ENCODE measurements at places on chromosomes 7 and 10.

DNA sequence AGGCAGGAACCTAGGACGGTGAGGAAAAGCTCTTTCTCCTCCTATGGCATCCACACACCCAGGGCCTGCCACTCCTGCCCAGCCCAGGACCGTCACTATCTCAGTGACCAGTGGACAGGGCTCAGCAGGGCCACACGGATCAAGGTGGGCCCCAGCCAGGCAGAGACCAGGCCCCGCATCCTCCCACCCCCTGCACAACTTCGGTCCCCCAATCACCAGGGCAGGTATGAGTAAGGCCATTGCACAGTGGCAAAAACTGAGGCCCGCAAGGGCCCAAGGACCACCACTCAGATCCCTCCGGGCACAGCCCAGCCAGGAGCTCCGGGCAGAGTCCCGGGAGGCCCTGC is 30.3 kb downstream of the OAT start:
- no peak for DNase-seq

- DNase-seq = no peak
Observed at GRCh38 chr10:88115968-88116367, 252.5 kb downstream of the PTEN start.

- DNase-seq = no peak
Observed at GRCh38 chr7:66950763-66951162, 29.7 kb downstream of the TMEM248 start.

- no peak for DNase-seq
Observed at GRCh38 chr7:104784686-104785085, 229.3 kb upstream of the KMT2E start.

GRCh38 chr7:33262476-33262875 is 133.1 kb downstream of the BBS9 start:
- no peak for DNase-seq

GRCh38 chr10:126133906-126134656 is 237.7 kb downstream of the FANK1 start:
- DNase-seq = no peak

DNA sequence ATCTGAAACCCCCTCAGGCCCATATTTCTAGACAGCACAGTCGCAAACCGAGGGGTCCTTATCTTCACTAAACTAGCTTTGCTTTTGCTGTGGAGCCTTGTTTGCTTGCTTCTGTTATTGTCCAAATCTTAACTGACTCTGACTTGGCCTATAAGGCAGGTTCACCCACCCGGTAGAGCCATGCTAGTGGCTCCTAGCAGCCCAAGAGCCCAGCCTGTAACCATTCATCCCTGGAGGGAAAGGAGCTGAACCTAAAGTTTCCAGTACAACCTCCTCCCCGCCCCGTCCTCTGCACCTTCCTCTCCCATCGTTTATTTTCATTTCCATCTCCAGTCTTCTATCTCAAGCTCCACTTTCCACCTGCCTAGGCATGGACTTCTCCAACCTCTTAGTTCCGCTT is 345.7 kb downstream of the PTPRN2 start:
- no peak for DNase-seq

DNA sequence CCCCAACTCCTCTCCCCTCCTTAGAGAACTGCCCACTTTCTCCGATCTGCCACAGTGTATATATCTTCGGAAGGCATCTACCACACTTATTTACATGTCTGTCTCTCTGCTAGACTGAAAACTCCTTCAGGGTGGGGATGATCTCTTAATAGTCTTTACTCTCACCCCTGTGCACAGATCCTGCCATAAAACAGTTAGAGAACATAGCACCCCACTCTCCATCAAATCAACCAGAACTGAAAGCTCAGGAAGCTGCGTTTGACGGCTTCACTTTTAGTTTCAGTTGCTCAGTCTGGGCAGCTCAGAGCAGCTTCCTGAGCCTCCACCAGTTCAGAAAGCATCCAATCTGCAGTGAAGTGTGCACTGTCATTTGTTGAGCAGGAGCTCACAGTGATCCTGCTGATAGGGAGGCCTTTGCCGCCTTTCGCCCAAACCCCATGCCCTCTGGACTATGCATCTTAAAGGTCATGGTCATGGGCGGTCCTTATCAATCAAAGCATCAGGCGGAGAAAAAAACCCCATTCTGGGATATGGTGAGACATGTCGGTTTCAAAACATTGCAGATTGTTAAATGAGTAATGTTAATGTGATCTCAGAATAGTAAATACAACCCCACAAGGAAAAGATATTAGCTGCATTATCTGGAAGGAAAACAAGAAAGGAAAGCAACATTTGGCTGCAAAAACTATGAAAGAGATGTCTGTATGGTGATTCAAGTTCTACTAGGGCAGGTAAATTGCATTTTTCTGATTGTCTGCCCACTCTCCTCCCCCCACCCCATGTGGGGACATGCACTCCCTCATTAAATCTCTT is 167.1 kb upstream of the ADO start:
- DNase-seq = no peak

DNA sequence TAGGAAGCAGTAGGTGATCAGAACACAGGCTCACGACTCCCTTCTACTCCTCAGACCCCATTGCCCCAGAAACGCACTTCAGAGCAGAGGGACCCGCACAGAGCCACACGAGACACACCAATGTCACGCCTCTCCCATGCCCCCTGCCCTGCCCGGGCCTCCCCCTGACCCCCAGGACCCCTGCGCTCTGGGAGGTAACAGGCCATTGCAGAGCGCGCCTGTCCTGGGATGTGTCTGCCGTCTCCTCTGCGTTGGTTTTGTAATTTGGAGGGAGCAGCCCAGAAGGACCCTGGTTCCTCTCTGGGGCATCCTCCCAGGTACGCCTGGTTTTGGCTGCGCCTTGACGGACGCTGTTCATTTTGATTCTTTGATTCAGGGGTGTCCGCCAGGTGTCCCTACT is 85.4 kb downstream of the UNCX start:
- DNase-seq = no peak

GRCh38 chr7:19470031-19470430 is 238.8 kb downstream of the POLR1F start:
- DNase-seq = no peak

- DNase-seq = no peak
Observed at GRCh38 chr10:108523016-108523800, 1358.7 kb upstream of the SORCS1 start.

GRCh38 chr7:69399401-69399800 is 198.9 kb upstream of the AUTS2 start:
- peak; percentile 89 for DNase-seq

GRCh38 chr7:86953219-86953618 is 106.2 kb downstream of the ELAPOR2 start:
- no peak for DNase-seq

DNA sequence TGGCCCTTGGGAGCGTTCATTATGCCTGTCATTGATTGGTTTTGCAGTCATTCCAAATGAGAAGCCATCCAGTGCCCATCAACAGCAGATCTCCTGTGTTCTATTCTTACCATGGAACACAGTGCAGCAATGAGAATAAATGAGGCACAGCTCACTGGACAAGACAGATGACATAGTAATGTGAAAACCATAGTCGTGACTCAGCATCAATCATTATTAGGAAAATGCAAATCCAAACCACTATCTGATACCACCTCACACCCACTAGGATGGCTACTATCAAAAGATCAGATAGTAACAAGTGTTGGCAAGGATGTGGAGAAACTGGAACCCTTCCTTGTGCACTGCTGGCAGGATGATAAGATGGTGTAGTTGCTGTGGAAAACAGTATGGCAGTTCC is 144.7 kb downstream of the ARHGAP22 start:
- DNase-seq = no peak

DNA sequence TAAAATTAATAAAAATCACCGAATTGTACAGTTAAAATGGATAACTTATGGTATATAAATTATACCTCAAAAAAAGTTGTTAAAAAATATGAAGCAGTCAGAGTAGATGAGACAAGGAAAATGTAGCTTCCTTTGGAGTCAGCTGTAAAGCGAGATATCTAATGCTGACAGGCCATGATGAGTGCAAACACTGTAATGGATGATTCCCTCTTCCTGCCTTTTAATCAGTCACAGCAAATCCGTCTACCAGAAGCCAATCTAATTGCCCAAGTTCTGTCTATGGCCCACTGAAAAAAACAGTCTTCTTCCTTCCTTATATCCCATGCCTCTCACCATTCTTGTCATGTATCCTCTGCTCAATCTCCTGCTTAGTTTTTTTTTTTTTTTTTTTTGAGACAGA is 59.9 kb upstream of the DNAJB12 start:
- DNase-seq = no peak

DNA sequence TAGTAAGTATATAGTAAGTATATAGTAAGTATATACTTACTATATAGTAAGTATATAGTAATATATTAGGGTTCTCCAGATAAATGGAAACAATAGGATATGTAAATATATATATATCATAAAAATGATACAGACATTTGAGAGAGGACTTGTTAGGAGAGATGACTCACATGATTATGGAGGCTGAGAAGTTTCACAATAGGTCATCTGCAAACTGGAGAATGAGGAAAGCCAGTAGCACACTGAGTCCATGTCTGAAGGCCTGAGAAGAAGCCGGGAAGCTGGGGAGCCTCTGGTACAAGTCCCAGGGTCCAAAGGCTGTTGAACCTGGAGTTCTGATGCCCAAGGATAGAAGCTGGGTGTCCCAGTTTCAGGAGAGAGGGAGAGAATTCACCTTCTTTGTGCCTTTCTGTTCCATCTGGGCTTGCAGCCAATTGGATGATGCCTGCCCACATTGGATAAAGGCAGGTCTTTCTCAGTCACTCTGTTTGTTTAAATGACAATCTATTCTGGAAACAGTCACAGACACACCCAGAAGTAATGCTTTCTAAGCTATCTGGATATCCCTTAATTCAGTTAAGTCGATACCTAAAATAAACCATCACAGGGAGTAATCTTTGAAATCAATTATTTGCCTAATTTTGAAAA is 205.5 kb upstream of the CDC14C start:
- DNase-seq = no peak

DNA sequence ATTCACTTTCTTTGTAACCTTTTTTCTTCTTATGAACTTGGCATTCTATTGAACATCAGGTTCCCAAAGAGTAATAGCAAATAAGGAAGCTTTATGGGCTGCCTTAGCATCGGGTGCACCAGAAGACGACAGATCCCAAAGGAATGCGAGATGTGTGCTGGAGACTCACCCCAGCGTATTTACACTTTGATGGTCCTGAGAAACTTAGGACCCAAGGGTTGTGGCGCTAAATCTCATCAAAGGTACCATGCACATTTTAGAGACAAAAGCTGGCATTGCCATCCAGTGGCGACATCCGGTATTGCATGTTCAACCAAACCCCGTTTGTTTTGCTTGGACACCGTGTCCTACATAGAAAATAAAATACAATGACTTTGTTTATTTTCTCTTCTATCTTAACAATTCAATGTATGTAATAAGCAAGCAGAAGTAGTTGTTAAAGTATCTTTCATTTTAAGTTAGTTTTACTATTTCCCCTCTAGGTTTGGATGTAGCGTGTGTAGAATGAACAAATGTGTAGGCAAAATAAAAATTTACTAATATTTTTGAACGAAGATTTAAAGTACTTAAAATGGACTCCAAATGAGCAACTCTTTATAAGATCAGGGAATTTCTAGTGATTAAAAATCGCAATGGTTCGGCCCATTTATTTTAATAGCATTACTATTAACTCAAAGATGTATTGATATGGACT is 1154.8 kb downstream of the GATA3 start:
- DNase-seq = peak; percentile 94

- no peak for DNase-seq
Observed at GRCh38 chr7:92343714-92344113, 97.9 kb downstream of the ANKIB1 start.

DNA sequence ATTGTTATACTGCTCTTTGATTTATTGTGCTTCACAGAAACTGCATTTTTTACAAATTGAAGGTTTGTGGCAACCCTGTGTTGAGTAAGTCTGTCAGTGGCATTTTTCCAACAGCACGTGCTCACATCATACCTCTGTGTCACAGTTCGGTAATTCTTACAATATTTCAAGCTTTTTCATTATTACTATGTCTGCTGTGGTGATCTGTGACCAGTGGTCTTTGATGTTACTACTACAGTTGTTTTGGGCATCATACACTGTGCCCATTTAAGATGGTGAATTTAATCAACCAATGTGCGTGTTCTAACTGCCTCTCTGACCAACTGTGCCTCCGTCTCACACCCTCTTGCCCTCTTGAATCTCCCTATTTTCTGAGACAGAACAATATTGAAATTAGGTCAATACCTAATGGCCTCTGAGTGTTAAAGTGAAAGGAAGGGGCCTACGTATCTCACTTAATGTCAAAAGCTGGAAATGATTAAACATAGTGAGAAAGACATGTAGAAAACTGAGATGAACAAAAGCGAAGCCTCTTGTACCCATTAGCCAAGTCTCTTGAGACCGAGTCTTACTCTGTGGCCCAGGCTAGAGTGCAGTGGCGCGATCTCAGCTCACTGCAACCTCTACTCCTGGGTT is 20.2 kb upstream of the ASL start:
- no peak for DNase-seq

- peak; percentile 47 for DNase-seq
Observed at GRCh38 chr10:22690614-22691431, 23.6 kb downstream of the PIP4K2A start.

- no peak for DNase-seq
Observed at GRCh38 chr7:48710995-48711394, 213.4 kb upstream of the CDC14C start.

GRCh38 chr10:133277277-133277992 is 767 bp upstream of the ADAM8 start:
- DNase-seq = no peak

DNA sequence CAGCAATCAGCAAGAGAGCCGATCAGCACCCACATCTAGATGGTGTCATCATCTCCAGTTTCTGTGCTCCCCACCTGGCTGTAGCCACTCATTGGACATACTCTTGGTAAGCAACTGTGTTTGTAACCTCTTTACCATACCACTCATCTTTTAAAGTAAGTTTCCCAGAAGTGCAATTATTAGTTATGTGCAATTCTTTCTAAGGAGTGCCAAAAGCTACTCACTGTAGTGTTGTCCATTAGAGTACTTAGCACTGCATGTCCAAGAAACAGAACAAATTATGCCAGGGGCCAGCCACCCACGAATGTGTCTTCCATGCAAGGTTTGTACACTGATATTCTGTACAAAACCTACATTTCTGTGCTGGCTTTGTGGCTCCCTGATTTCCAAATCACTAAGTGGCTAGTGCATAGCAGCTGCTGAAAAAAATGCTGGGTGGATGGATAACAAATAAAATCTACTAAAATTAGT is 131.9 kb downstream of the SRPK2 start:
- no peak for DNase-seq

DNA sequence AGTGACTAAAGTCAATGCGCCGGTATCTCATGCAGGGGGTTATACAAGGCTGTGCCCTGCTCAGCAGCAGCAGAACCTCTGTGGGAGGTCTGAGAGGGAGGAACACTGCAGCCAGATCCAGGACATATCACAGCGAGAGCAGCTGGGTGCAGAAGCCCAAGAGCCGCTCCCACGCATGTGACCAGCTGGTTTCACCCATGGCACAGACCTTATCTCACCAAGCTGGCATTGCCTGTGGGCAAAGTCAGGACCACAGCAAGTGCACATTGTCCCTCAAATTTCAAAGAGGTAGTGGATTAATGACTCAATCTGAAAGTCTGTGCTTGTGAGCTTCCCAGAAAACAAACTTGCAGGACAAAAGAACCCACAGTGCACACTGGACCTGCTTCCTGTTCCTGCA is 31.6 kb upstream of the AKR1C1 start:
- DNase-seq = no peak
